A375 (cell line): ENCODE measurements at places on chromosomes 12 and 14. TPM values are rescaled to one million over a fixed set of nuclear protein-coding genes. Genes with fewer than 3 reads are reported as not detected.

Gene IFI27L2
- total RNA-seq: 110 and 120 TPM in 2 replicates

Gene KLRD1
- total RNA-seq: not detected in 2 replicates

Gene VPS29
- total RNA-seq: 46.7 and 62.7 TPM in 2 replicates

Gene FOXN4
- total RNA-seq: not detected in 2 replicates

Gene MYRFL
- not detected in 2 replicates for total RNA-seq

Gene OR6C74
- not detected in 2 replicates for total RNA-seq

Gene RNASE1
- total RNA-seq: not detected in 2 replicates

Gene GLS2
- total RNA-seq: 0.37 TPM in 1 of 2 replicates, not detected in the other
